Naive thymus-derived CD8-positive, alpha-beta T cell (primary cell): ENCODE measurements at places on chromosomes 4 and X.

GRCh38 chrX:15881381-15881897 lies 26.8 kb upstream of the AP1S2 start:
- DNase-seq = no peak

GRCh38 chrX:8010105-8010504 lies 82.9 kb upstream of the PNPLA4 start:
- no peak for DNase-seq

DNA sequence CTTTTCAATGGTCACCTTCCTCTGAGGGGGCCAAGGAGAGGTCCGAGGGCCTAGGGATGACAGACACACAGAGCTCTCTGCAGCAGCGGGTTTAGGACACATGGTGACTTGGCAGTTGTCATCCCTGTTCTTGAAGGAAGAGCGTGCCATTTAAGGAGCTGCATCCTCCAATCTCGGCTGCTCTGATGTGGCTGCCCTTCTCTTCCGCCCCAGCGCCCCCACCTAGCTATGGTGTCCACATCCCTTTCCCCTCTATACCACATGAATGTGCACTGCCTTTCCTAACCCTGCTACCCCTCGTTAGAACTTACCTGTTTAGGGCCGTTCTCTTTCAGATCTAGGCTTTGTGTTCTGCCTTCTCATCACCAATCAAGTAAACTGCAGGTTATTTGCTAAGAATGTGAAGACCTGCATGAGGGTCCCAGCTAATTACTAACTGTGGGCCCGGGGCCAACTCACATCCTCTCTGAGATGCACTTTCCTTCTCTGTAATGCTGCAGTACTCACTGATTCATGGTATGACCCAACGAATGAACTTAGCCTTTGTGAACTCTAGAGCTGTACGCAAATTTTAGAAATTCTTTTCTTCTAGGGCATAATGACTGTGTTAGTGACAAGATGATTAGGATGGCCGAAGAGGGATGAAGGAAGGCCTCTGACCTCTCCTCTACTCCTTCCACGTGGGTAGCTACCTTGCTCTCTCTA lies 38.2 kb downstream of the CHST7 start:
- peak; percentile 78 for DNase-seq

- no peak for DNase-seq
These were observed 457.9 kb downstream of the FAT4 start for GRCh38 chr4:125772680-125773079.

DNA sequence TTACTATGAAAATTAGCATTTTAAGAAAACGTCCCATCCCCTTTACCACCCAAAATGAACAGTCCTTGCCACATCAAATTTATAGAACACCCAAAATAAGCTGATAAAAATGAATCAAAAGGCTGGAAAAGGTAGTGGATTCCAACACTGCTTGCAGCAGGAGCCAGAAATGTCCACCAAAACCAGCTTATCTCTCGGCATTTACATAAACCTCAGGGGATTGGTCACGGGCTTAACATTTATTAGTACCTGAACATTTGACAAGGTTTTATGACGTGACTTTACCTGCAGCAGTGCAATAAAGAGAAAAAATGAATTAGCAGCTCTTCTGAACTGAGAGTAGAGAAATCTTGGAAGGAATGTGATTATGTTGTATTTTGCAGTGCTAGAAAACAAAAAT lies 31.6 kb downstream of the ATP8A1 start:
- no peak for DNase-seq

- no peak for DNase-seq
These were observed 67.9 kb downstream of the TMLHE start for GRCh38 chrX:155544881-155545280.

- DNase-seq = no peak
These were observed 12.8 kb upstream of the SAP30 start for GRCh38 chr4:173357939-173358338.
